NCI-H1930 (cell line): ENCODE measurements at places on chromosomes 3 and 15.

- no peak for DNase-seq
These were observed 382.9 kb downstream of the OTOL1 start for GRCh38 chr3:161879470-161879869.

- DNase-seq: no peak
These were observed 344.5 kb upstream of the THBS1 start for GRCh38 chr15:39236375-39236774.

- no peak for DNase-seq
These were observed 125.6 kb downstream of the FRMD5 start for GRCh38 chr15:44069489-44069888.

DNA sequence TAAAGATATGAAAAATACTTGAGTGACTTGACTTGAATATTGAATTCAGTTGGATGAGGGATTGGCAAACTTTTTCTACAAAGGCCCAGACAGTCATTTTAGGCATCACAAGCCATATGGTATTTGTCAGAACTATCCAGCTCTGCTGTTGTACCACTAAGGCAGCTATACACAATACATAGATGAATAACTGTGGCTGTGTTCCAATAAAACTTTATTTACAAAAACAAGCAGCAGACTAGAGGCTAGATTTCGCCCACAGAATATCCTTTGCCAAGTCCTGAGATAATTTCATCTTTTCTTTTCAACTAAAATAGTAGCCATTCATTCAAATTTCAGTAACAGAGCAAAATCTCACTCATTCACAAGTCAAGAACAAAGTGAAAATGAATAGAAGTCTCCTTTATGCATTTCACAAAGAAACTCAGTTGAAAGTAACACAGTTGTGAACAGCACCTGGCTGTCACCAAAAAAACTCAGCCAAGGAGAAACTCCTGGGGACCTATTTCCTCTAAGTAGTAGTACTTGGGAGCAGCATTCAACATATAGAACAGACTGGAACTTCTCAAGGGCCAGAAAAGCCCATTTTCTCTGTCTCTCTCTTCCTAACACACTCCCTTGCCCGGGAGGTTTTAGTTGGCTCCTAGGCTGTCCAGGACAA, 56.3 kb downstream of the OSBPL10 start:
- no peak for DNase-seq

DNA sequence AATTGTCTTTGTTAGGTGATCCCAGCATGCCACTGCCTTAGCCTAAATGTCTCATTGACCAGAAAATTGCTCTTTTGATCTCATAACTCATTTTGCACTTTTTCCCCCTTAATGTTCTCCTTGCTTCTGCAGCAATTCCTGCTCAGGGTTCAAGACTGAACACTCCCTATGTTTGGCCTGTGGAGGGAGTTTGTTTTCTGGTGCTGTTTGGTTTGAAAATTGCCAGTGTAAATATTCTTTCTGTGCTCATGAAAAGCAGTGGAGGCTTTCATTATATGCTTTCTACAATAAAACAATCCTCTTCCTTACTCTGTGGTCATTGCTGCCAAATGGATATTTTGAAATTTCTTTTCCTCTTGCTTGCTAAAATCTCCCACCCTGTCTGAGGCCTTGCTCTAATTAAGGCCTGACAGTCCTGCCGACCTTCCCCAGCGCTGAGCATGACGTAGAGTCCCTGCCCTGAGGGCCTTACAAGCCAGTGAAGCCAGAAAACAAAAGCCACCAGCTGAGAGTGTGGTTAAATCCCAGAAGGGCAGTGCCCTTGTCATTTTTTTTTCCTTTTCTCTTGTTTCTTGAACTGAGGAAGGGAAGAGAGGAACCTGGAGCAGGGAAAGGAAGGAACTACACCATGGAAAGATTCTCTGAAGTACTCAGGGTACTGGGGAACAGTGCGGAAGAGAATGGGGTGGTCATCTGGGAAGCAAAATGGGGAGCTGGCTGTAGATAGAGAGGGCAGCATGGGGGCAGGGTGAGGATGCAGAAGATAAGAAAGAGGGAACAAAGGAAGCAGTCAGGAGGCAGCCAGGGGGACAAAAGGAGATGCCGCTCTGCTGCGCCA, 24.8 kb downstream of the ZBTB38 start:
- no peak for DNase-seq
